ENCODE measurements at places on chromosomes 1 and 21.
A peak's percentile ranks its signal among the peaks of the same experiment; 100 is the strongest.

DNA sequence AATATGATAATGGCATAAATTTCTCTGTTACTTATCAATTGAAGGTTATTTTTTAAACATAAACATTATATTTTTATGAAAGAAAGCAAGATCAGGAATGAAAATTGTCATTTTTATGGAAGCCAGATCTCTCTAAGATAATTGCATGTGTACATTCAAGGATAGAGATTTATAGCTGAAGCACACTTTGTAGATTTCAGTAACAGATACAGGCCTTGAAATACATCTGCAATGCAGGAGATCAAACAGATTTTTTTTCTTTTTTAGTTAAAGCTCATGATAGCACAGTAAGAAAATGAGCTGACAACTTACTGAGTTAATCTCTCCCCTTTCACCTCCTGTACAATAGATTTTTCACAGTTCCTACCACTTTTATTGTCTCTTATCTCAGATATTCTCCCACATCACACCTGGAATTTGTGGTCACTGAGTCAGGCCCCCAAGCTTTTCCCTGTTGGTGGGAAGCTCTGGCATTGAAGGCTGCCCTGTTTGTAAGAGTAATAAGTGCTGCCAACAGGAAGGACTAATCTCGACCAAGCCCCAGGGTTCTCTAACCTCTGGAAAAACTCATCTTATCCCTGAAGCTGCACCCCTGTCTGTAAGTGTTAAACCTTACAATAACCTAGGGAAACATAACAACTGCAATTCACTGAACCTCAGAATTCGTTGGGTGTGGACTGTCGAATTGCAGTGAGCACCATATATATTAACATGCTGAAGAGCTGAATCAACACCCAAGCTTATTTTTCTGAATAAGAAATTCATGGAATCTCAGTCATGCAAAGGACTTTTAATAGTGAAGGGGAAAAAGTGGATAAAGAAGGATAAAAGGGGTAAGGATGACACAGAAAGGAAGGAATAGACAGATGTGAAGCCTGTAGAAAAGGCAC, 599.0 kb downstream of the LMO4 start:
- no peak for DNase-seq

- DNase-seq, result no peak
Measured at GRCh38 chr1:26858160-26858559, 4.8 kb upstream of the SFN start.

DNA sequence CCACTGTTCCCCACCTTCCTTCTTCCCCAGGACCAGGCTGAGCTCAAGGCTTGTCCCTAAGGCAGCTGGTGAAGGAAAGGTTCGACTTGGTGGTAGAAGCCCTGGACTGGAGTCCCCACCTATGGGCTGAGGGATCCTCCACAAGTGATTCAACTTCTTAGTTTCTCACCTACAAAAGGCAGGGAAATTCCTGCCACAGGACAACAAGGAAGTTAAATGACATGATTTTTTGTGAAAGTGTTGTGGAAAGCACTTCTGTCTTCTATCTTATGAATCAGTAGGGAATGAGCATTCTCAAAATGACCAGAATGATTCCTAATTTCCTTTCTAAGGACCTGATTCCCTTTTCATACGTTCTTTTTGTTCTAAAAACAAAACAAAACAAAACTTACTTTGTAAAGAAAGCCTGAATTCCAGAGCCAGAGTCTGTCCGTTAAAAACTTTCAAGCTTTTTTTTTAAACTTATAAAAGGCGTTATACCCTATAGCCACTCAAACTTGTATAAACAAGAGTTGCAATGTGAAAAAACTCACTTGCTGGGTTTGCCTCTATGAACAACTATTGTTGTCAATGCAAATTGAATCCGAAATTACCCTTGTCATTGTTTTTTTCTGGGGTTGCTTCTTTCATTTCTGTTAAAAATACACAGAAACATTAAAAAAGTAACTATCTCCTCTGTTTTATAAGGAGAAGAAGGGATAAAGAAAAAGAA, 12.2 kb downstream of the KCNJ15 start:
- DNase-seq, result no peak

DNA sequence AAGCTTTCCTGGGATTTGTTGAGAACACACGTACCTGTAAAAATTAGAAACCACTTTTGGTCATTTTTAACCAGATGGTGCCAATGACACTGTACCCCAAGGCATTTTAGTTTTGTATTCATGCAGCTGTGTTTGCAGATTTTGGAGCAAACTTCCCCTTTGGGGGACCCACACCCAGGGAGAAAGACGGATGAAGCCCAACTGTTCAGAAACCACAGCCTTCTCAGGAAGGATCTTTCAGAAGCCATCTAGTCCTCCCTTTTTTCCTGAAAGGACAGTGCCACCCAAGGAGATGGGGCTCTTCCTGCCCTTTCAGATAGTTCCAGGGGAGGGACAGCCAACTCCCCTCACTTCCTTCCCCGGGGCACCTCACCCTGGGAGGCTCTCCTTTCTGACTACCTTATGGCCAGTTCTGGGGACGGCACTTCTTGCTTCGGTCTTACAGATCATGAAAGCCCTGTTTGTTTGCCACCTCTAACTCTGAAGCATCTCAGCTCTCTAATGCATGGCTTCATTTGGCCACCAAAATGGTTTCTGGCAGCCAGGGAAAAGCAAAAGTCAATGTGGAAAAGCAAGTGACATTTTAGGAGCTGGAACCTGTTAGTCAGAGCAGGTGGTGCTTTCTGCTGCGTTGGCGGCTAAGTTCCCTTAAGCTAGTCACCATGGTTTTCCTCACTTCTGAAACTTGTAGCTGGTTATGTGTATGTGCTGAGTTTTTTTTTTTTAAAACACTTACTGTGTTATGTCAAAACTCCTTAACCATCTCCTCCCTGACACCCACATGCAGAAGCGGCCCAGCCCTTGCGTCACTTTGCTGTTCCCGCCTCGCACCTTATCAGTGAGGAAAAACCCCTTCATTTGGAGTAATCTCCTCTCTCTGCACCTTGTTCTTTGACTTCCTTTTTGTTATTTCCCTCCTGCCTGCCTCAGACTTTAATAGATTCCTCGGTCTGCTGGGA, 10.1 kb downstream of the TMCC2 start:
- no peak for DNase-seq

DNA sequence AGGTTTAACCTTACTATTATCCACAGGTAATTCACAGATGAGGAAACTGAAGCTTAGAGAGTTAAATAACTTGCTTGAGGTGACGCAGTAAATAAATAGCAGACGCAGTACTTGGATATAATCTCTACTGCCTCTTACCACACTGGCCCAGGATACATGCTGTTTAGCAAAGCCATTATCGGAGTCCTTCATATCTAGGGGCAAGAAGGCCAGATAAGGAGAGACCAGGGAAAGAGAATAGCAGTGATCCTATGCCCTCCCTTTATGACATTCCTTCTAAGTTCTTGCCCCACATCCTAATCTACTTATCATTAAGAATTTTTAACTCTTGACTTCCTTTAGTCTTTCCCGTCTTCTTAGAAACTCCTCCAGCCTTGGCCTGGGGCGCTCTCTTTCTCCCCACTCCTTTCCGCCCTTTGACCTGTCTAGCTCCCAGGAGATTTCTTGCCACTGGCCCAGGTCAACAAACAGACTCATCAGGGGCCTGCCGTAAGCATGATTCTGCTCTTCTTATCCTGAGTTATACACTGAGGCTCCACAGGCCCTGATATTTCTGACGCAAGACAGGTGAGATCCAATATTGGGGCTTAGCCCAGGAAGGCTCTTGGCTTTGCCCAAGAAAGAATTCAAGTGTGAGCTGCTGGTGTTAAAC, 11.4 kb upstream of the SLAMF1 start:
- no peak for DNase-seq

- no peak for DNase-seq
Measured at GRCh38 chr1:117412472-117412871, 45.2 kb downstream of the MAN1A2 start.

GRCh38 chr1:169933984-169934725, 40.5 kb upstream of the SCYL3 start:
- DNase-seq, result no peak

DNA sequence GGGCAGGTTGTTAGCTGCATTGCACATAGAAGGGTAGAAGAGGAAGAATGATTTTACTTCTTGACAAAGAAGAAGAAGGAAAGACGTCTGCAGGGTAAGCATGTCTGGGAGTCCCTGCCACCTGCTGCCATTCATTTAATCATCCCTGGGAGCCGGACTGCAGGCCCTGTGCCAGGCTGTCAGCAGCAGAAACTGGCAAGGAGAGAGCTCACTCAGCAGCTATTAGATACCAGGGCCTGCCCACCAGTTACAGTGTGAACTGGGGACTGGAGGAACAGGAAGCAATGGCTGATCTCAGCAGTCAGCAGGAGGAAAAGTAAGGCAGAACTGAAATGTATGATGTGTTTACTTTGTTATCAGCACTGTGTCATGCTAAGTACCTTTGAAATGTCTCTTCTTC, 75.7 kb upstream of the C1orf87 start:
- no peak for DNase-seq

DNA sequence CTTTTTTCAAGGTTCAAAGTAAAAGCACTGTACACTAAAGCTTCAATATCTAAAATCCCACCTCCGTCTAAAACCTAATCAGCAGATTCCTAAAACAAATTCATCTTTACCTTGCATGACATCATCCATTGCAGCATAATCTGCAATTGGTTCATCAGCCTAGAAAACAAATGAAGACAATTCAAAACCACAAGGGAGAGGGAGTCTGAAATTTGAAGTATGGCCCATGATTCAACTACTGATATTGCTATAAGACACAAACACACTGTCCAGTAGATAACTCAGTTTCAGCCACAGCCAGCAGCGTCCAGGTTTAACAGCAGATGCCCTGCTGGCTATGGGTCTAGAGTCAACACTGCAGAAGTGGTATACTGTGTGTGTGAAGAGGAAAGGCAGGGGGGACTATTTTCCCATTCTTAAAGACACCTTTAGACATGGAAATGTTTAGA, 17.9 kb upstream of the RAP1GAP start:
- DNase-seq, result no peak

GRCh38 chr1:232980355-232980978, 30.1 kb downstream of the NTPCR start:
- no peak for DNase-seq

DNA sequence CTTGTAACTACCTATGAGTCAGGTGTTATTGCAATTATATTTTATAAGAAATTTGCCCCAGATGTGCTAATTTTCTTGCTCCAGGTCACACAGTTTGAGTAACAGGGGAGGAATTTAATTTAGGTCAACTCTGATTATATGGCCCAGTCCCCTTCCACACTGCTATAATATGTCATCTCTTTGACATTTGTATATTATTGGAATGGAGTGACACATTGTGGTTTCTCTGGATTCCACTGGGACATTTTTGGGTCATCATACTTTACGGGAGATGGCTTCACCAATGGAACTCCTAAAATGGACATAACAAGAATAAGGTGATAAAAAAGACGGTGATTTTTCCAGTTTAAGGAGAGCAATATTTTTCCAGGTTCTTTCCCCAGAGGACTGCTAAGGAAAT, 191.2 kb downstream of the DISC1 start:
- no peak for DNase-seq

GRCh38 chr1:68571454-68572235, 74.8 kb upstream of the DEPDC1 start:
- no peak for DNase-seq

- DNase-seq, result no peak
Measured at GRCh38 chr1:219871427-219872057, 56.8 kb downstream of the SLC30A10 start.

DNA sequence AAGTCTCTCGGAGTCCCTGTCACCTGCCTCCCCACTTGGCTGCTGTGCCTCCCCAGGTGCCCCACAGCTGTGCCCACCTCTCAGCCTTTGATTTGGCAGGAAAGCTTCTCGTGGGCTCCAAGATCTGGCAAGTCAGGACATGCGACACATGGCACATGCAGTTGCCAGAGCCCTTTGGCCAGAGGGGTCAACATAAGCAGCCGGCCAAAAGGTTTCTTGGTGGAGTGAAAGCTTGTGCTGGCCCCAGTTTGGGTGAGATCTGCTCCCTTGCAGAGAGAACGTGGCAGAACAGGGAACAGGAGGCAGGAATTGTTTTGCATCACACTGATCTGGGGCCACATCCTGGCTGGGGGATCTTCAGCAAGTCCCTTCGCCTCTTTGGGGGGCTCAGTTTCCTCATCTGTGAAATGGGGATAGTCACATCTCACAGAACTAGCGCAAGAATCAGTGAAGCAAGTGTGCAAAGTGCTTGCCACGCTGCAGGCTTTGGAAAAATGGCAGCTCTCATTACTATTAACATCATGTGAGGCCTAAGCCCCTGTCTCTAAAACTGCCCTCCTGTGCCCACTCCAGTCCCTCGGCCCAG, 232.6 kb downstream of the TRABD2B start:
- no peak for DNase-seq

DNA sequence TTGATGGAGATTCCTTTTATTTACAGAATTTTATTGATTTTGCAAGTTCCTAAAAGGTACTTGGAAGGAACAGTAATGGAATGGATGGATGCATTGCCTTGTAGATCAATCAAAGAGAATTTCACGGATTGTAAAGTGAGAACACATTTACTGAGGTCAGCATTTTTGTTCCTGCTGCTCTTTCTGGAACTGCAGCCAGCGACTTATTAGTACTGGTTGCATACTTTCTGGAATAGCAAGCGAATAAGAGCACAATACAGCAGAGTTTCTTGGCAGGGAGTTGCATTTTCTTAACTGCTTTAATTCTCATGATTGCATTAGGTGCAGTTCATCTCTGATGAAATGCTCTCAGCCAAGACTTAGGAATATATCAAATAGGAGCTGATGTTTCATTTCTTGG, 106.1 kb upstream of the CHODL start:
- DNase-seq, result no peak

GRCh38 chr1:85838238-85838637, 130.0 kb upstream of the ZNHIT6 start:
- no peak for DNase-seq

GRCh38 chr1:60808676-60809075, 273.7 kb upstream of the NFIA start:
- no peak for DNase-seq

GRCh38 chr1:41622859-41623732, 138.6 kb upstream of the EDN2 start:
- no peak for DNase-seq

GRCh38 chr1:205444931-205445645, 10.8 kb downstream of the BLACAT1 start:
- no peak for DNase-seq

- no peak for DNase-seq
Measured at GRCh38 chr1:41528726-41529605, 44.5 kb upstream of the EDN2 start.

GRCh38 chr1:151993084-151993733, 450 bp downstream of the S100A10 start:
- DNase-seq, result peak; percentile 52

DNA sequence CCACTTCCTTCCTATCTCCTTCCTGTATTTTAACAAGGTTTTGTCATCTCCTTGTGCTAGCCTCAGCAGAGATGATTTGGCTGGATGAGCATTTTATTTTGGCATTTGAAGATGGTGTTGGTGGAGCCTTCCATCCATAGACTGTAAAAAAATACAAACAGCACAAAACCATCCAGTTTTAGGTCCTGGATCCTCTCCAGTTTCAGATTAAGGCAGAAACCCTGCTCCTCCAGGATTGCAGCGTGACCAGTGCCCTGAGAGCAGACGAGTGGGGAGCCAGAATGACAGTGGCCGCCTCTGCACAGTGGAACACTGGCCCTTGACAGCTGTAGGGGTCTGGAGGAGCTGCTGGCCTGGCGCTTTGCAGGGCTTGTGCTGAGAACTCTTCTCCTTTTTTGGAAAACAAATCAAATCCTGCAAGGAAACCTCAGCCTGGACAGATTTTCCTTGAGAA, 72.2 kb upstream of the GADD45A start:
- DNase-seq, result no peak

GRCh38 chr1:238487931-238488330, 597.2 kb upstream of the ZP4 start:
- DNase-seq, result no peak

Data from CD4-positive, alpha-beta T cell treated with Interleukin-1 beta for 1 hour (primary cell).